Endodermal cell (in vitro differentiated cells): ENCODE measurements at places on chromosomes 1 and 21. TPM values are rescaled to one million over a fixed set of nuclear protein-coding genes. Genes with fewer than 3 reads are reported as not detected.
A peak's percentile ranks its signal among the peaks of the same experiment; 100 is the strongest.

DNA sequence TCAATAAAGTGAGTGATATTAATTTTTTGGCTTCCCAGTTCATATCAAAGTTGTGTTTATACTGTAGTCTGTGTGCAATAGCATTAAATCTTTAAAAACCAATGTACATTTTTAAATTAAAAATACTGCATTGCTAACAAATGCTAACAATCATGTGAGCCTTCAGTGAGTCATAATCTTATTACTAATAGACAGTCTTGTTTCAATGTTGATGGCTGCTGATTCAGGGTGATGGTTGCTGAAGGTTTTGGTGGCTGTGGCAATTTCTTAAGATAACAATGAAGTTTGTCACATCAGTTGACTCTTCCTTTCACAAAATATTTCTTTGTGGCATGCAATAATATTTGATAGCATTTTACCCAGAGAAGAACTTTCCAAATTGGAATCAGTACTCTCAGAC is 109.0 kb downstream of the ZMYM4 start:
- no peaks in the 10 kb centered on the region for H3K4me1 ChIP-seq
- no peak overlapping the region for H3K27ac ChIP-seq
- no peak for DNase-seq
- H3K36me3 ChIP-seq: peaks cover 61% of the 10 kb centered on the region
- H3K4me3 ChIP-seq: no peak overlapping the region

Gene PLEKHA6
- 12.2 to 47.0 TPM (median 43.3 TPM) in 3 replicates for total RNA-seq

DNA sequence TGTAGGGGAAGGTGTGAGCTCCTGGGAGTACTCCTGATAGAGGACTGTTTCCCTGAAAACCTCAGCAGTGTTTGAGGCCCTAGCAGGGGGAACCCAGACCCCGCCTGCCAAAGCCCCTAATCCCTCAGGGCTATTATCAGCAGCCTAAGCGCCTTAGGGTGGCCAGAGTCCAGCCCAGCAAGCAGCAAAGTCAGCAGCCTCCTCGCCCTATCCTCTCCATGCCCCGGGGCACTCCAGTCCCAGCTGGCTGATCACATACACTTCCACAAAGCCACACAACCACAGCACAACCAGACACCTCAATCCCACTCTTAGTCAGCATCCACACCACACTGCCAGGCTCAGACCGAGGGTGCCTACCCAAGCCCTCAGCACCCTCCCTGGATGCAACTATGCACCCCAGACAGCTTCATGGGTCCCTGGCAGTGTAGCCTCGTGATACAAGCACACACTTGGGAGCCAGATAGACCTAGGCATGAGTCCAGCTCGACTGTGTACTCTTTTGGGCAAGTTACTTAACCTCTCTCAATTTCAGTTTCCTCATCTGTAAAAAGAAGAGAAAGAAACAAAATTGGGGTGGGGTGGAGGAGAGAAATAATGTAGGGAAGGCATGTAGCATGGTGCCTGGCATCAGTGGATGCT is 7.1 kb downstream of the IGSF9 start:
- H3K4me1 ChIP-seq: peaks cover 31% of the 10 kb centered on the region
- DNase-seq: no peak
- peak overlapping the region; percentile 26 for H3K27ac ChIP-seq
- H3K4me3 ChIP-seq: no peak overlapping the region
- H3K36me3 ChIP-seq: no peaks in the 10 kb centered on the region

DNA sequence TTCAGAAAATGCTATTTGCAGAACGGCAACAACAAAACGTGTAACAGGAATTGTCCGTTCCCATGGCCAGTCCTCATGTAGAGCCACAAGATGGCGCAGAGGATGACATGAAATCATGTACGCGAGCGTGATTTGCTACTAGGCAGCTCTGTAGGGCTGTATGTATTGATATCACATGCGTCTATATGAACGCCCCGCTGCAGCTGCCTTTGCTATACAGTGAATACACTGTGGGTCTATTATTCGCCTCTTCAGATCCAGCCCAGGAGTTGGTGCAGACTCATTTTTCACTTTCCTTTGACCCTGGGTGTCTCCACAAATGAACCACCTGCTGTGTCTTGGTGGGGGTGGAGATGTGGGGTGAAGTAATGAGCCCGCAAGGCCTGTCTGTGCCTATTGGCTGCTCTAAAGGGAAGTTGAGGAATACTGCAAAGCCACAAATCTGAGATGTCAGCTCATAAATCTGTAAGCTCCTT is 361.5 kb downstream of the KIF26B start:
- no peaks in the 10 kb centered on the region for H3K36me3 ChIP-seq
- no peak for DNase-seq
- no peaks in the 10 kb centered on the region for H3K4me1 ChIP-seq
- H3K27me3 ChIP-seq: no peaks in the 10 kb centered on the region
- H3K4me3 ChIP-seq: no peak overlapping the region

- H3K27ac ChIP-seq: no peak overlapping the region
- no peaks in the 10 kb centered on the region for H3K27me3 ChIP-seq
- no peaks in the 10 kb centered on the region for H3K36me3 ChIP-seq
Observed at GRCh38 chr1:178389441-178389840, 107.3 kb downstream of the CLEC20A start.

GRCh38 chr1:36835017-36835695 is 199.2 kb downstream of the GRIK3 start:
- H3K27ac ChIP-seq: no peak overlapping the region
- no peaks in the 10 kb centered on the region for H3K4me1 ChIP-seq
- no peaks in the 10 kb centered on the region for H3K36me3 ChIP-seq
- H3K4me3 ChIP-seq: no peak overlapping the region
- no peaks in the 10 kb centered on the region for H3K27me3 ChIP-seq
